Skin of body (tissue), 3 donors: ENCODE measurements at places on chromosomes 13 and 19. TPM values are rescaled to one million over a fixed set of nuclear protein-coding genes. Genes with fewer than 3 reads are reported as not detected.

Gene TTC9B
- total RNA-seq: not detected

GRCh38 chr13:36101157-36101556, 30.0 kb downstream of the DCLK1 start:
- no peak for DNase-seq

- DNase-seq: no peak
These were observed 7.6 kb upstream of the CD79A start for GRCh38 chr19:41869374-41869955.

Gene CCL25
- 0.39 TPM for total RNA-seq

- no peak for DNase-seq
These were observed 41.1 kb upstream of the MAP3K10 start for GRCh38 chr19:40150170-40150569.

Gene LILRB2
- 1.5 TPM for total RNA-seq

DNA sequence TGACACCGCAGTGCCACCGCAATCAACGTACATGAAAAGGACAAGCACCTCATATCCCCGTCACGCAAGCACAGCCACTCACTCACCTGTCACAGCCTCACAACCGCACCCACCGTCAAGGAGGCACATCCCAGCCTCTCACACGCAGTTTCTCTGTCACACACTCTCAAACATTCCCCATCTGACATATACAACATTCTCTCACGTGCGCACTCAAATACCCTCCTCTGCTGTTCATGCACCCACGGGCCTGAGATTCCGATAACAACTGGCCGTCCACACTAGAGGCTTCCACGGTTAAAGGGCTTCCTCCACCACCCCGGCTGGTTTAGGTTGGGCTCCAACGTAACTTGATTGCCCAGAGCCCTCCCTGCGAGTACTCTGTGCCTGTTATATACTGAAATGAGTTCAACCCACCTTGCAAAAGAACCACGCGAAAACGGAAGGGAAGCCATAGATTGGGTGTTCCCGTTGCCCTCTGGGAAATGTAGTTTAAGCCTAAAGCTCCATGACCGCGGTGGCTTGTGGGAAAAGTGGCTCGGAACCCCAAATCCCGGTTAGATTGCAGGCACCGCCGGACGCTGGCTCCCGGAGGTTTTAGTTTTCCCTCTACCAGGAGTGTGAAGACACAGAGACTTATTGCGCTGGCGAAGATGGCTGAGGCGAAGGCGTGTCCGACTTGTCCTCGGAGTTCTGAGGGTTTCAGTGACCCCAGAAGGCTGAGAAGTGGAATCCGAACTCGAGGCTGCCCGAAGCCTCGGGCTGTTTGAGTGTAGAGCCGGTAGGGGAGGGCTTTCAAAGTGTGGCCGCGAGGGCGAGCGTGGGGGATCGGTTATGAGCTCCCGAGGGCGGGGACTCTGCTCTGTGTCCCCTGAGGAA, at the start of gene ZNF573:
Gene ZNF573 (minus strand): TSS at position 460 of the 879 bp plus-strand sequence. CDS start 5,857 bp downstream, outside the sequence.
- peak; percentile 85 for DNase-seq

Gene N4BP2L1
- total RNA-seq: 11.8 TPM

DNA sequence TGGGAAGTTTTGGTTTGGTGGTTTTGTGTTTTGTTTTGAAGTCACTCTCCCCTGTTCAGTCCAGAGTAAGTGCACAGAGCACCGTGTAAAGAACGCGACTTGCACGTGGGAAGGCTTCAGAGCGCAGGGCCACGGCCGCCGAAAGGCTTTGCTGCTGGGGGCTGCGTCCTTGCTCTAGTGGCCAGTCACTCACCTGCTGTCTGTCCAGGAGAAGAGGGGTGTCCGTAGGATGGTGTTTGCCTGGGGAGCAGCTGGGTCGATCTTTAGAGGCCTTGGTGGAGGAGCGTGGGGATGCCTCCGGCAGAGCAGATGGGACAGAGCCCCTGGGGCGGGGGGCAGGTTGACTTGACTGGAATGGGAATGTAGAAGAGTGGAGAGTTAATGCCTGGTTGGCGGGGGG, 116.6 kb upstream of the MCF2L start:
- DNase-seq: no peak

Gene FLT3LG
- 1.3 TPM for total RNA-seq

GRCh38 chr19:31970027-31970461, 375.4 kb upstream of the ZNF507 start:
- DNase-seq: no peak

DNA sequence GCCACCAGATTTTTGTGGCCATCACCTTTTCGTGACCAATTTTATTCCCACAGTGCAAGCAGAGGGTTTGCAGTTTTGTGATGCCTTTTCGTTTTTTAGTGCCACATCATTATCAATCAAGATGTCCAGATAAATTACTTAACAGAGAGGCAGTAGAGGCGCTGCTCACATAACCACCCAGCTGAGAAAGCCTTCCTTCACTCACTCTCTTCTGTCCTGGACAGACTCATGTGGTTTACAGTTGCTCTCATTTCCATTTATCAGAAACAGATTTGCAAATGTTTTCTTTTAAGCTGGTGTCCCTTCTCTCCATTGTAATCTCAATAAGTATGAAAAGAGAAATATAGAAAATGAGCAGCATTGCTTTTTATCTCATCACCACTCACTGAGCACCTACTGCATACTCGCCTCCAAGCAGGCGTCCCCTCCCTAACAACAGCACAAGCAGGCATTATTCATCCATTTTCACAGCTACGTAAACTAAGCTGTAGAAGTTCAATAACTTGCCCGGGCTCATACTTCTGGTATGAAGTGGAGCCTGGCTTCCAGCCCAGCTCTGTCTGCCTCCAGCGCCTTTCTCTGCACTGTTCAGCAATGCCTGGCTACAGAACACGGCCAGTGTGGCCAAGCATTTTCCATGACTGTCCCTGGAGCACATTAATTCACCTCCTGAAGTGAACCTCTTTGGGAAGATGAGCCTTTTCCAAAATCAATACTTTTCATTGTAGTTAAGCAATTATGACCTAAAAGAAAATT, 34.6 kb upstream of the KATNAL1 start:
- DNase-seq: peak; percentile 92

Gene PTGER1
- total RNA-seq: not detected

Gene ZNF541
- total RNA-seq: 0.10 TPM

- DNase-seq: no peak
These were observed 145.5 kb downstream of the FOXO1 start for GRCh38 chr13:40520916-40521315.

GRCh38 chr13:97921176-97921816, 32.2 kb upstream of the IPO5 start:
- peak; percentile 88 for DNase-seq

DNA sequence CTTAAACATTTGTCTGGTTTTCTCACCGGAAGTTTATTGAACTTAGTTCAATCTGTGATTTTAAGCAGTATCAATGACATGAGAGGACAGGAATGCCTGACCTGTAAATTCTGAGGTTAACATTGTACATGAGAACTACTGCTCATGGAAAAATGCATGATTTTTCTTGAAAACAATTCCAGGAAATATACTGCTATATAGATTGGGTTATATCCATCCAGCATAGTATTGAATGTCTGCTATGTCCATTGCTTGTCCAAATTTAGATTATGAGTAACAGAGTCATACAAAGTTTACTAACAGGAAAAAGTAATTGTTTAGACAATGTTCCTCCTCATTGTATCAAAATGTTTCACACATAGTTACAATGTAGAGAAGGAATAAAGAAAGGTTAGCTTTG, 606.8 kb downstream of the DACH1 start:
- DNase-seq: peak; percentile 38

- no peak for DNase-seq
These were observed 3.7 kb downstream of the KLK10 start for GRCh38 chr19:51015691-51016267.

DNA sequence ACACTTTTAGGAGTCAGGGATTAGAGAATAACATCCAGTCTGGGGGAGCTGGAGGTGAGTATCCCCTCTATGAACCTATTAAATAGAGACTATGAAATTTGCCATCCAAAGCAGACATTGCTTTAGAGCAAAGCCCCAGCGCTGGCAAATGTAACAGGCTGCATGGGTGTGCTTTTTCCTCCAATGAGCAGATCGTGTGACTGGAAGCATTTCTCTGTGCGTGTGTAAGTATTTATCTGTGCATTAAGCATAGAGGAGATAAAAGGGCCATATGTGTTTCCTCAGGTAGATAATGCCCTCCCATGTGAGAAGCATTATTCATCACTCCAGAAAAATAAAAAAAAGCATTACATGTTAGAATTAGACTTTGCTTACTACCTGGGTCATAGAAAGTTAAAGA, 924 bp downstream of the TNFSF13B start:
- no peak for DNase-seq

GRCh38 chr13:48448959-48449614, 36.2 kb upstream of the LPAR6 start:
- DNase-seq: no peak

Gene SMIM17
- total RNA-seq: 0.20 TPM

DNA sequence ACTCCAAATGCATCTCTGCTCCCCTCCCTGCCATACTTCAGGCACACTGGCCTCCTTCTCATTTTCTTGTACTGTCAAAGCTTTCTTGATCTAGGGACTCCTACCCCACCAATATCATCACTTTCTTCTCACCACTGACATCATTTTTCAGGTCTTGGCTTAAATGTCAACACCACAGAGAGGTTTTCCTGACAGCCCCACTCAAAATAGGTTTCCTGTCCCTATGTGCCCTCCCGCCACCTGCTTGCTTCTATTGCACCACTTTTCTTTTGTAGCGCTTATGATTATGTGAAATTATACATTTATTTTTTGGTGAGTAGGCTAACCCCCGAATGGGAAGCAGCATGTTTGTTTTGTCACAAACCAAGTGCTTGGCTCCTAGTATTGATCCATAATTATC, 164.6 kb downstream of the NDFIP2 start:
- DNase-seq: no peak

- peak; percentile 99 for DNase-seq
These were observed at the start of gene ZNF471 for GRCh38 chr19:56507446-56508289. TSS of gene ZNF471 (plus strand) at chr19:56507855. CDS start at chr19:56511572, 3,717 bp downstream.

Gene SIGLEC8
- total RNA-seq: 0.59 TPM

DNA sequence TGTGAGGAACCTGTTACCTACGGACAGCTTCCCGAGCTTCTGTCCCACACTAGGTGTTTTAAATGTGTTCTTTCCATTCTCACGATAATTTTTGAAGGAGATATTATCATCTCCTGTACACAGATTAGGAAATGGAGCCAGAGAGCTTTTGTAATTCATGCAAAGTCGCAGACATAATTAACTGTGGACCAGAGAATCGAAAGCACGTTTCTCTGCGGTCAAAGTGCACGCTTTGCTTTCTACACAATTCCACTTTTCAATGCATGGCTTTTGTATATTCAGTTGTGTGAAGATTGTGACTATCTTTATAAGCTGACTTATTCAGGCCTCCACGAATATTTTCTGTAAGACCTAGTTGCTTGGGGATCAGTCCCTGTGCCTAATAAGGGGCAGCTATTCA, 81.7 kb upstream of the SLC10A2 start:
- DNase-seq: no peak

DNA sequence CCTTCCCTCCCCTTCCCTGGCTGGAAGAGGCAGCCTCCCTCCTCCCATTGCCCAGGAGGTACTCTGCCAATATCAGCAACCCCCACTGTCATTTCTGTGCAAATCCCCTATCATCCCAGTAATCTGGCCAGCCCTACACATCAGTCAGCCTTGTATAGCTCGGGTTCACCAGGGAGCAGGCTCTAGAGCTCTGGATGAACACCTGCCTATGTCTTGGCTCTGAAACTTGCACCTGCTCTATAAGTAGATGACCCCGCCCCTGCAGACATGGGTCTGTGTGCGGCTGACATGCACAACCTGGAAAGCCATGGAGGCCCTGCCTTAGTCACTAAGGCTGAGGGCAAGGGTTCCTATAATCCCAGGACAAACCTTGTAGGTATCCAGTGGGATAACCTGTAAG, 1042.9 kb downstream of the UQCRFS1 start:
- DNase-seq: no peak

DNA sequence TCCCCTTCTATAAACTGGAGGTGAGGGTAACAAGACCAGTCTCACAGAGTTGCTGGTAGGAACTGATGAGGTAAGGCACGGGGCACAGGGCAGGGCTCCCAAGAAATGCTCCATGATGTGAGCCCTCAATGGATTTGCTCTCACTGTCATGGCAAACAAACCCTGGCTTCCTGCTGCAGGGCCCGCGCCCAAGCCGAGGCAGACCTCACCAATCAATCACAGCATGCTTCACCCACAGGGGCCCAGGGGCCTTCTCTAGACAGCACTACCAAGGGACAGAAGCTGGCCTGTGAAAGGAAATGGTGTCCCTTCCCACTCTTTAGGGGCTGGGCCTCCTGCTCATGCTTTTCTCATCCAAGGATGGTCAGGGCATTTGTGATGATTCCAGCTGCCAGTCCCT, 25.9 kb upstream of the PLA2G4C start:
- no peak for DNase-seq

DNA sequence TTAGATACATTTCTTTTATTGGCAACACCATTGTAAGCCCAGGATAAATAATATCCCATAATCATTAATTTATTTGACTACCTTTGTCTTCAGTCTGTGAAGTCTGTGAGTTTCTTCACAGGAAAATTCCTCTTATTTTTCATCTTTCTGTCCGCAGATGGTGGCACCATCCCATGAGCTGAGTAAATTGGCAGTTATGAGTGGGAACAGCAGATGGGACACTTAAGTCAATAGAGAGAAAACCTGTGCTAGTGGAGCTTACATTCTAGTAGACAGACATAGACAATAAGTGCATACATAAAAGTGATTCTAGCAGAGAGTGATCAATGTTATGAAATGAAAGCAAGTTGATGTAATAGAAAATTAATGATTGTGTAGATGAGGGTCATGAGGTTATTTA, 638.2 kb upstream of the MIR17HG start:
- no peak for DNase-seq

GRCh38 chr19:6610934-6611852, 20.2 kb upstream of the CD70 start:
- peak; percentile 75 for DNase-seq

DNA sequence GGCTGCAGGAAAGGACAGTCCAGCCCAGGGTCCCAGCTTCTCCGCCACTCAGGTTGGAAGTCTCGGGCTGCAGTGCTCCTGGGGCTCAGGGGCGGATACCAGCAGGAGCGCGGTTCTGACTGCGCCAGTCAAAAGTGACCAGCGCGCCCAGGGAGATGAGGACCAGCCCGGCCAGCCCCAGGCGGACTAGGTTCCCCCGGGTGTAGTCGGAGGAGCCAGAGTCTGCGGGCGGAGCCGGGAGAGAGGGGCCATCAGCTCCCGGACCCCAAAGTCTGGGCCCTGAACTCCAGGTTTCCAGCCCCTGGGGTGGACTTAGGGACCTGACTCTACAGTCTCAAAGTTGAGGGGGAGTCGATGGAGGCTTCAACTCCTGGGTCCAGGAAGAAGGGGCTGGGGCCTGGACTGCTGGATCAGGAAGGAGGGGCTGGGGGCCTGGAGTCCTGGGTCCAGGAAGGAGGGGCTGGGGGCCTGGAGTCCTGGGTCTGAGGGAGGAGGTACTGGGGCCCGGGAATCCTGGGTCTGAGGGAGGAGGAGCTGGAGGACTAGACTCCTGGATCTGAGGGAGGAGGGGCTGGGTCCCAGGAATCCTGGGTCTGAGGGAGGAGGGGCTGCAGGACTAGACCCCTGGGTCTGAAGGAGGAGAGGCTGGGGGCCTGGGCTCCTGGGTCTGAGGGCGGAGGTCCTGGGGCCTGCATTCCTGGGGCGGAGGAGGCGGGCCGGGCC, 5.3 kb downstream of the OSCAR start:
- DNase-seq: no peak
